ENCODE measurements at places on chromosomes 7 and 10. TPM values are rescaled to one million over a fixed set of nuclear protein-coding genes. Genes with fewer than 3 reads are reported as not detected.

Gene CTTNBP2
- 12.1 TPM for total RNA-seq

Gene FAM25A
- not detected for total RNA-seq

Gene PRF1
- 3.2 TPM for total RNA-seq

- DNase-seq: no peak
Observed at GRCh38 chr10:109592391-109592790, 330.9 kb downstream of the XPNPEP1 start.

DNA sequence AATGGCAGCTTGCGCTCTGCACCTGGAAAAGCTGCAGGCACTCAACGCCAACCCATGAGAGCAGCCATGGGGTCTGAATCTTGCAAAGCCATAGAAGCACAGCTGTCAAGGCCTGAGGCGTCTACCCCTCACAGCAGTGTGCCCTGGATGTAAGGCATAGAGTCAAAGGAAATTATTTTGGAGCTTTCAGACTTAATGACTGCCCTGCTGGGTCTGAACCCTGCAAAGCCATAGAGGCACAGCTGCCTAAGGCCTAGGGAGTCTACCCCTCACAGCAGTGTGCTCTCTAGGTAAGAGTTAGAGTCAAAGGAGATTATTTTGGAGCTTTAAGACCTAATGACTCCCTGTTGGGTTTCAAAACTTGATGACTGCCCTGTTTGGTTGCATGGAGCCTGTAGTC is 706.9 kb upstream of the VSTM2A start:
- no peak for DNase-seq

GRCh38 chr10:4947039-4947634 is 16.1 kb upstream of the AKR1C1 start:
- no peak for DNase-seq

DNA sequence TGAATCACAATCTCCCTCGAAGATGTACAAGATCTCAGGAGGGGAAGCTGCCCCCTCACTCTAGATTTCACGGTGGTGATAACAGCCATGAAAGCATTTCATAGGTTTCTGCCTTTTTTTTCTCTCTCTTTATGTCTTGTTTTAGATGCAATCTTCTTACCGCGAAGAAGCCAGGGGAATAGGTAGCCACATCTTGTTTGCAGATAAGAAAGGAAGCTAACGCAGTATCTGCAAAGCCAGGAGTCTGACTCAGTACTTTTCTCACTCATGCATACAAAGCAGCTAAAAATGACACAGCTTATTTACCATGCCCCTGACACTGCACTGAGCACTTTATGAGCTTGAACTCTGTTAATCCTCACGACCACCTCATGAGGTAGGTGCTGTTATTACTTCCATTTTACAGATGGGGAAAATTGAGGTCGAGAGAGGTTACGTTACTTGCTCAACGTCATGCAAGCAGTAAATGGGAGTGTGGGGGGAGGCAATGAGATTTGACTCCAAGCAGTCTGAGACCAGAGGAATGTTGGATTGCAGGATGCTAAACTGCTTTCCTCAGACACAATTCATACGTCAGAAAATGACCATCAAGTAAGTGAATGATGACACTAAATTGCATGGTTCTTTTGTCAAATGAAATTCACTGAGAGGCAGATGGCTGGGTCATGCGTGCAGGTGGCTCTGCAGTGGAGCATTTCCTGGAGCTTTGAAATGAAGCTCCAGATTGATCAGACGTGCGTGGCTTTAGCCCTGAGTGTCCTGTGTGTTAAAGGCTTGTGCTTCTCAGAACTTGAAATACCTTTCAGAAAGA is 3.3 kb downstream of the MAP3K8 start:
- DNase-seq: no peak
